ENCODE measurements at places on chromosomes 4 and X.

DNA sequence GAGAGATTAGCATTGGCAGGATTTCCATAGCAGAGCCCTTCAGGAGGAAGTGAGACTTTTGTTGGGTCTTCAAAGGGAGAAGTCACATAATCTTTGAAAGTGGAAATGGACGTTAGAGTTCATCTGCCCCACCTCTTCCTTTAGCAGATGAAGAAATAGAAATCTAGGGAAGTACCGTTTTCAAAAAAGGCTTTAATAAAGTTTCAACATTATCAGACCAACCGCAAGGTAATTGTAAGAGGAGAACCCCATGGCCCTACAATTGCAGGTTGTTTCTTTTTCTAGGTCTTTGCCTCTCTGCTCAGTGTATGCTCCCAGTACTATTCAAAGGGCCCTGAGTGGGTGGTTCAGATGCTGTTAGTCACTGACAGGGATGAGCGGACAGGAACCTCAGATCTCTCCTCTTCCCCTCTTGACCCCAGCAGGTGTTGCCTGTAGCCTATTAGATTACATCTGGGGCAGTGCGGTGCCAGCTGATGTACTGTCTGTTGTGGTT lies 48.6 kb upstream of the AP1S2 start:
- no peak for DNase-seq

GRCh38 chrX:19790829-19791228 lies 96.6 kb downstream of the SH3KBP1 start:
- DNase-seq: no peak

GRCh38 chr4:144208074-144208473 lies 67.6 kb upstream of the GYPA start:
- DNase-seq: no peak

GRCh38 chr4:29540439-29541102 lies 1179.6 kb upstream of the PCDH7 start:
- no peak for DNase-seq

DNA sequence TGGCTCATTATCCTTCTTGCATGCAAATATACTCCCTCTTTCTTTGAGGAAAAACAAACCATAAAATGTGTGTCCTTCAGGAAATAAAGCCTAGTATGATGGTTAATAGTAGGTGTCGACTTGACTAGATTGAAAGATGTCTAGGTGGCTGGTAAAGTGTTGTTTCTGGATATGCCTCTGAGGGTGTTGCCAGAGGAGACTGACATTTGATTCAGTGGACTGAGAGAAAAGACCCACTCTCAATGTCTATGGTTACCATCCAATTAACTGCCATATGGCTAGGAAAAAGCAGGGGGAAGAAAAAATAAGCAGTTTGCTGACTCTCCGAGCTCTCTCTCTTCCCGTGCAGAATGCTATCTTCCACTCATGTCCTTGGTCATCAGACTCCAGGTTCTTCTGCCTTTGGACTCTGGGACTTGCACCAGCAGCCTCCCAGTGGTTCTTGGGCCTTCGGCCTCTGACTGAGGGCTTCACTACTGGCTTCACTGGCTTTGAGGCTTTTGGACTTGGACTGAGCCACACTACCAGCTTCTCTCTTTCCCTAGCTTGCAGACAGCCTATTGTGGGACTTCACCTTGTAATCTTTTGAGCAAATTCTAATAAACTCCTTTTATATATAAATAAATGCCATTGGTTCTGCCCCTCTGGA lies 532.1 kb upstream of the HTR2C start:
- DNase-seq: no peak

- no peak for DNase-seq
These were observed 5.4 kb downstream of the DAPP1 start for GRCh38 chr4:99821918-99822503.

GRCh38 chr4:187108845-187109244 lies 385.2 kb upstream of the FAT1 start:
- no peak for DNase-seq

DNA sequence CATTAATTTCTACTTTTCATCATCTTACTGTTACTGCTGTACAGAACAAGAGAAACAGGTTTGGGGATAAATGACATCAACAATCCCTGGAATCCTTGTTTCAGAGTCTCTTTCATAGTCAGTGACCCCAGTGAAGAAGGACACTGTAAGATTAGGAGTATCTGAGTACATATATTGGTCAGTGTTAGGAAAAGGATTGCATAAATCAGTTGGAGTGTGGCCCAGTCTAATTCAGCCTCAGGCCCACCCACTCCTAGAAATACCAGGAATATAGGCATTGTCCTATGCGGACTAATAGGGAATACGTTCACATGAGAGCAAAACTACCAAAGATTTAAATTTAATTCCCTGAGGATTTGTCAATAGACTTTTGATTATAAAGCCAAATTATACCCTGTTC lies 237.8 kb downstream of the LDB2 start:
- DNase-seq: no peak

DNA sequence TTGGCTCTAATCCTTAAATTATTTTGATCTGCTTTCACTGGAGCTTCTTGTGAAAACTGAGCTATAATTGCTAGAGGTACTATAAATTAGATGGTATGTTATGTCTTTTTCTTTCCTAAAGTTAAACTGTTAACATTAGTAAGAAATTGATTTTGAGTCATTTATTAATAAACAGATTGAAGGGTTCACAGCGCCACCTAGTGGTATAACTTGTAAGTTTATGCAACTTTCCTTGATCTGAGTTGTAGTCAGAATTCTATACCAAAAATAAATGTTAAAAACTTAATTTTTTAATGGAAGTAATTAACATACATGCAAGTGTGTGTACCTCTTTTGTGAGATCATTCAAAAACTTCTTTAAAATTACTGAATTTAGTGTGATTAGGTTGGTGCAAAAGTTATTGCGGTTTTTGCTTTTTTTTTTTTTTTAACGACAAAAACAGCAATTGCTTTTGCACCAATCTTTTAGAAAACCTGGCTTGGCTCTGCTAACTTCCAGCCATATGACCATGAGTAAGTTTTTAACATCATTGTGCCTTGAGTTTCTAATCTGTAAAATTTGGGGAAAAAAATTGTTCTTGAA lies 151.5 kb downstream of the CENPC start:
- no peak for DNase-seq

DNA sequence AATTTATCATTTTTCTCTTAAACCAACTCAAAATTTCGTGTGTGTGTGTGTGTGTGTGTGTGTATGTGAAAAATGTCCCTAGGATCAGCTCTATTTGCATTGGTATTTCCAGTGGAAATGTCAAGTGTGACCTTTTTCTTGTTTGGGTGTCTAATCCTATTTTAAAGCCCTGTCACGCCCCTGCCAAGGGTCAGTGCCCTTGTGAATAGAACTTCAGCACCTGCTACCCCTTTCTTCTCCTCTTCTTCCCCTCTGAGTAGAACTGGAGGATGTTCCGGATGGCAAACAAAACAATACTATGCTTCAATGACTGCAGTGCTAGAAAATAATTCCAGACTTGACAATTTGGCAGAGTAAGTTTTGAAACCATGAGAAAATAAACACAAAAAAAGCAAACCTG lies 67.3 kb downstream of the SPRY1 start:
- no peak for DNase-seq

DNA sequence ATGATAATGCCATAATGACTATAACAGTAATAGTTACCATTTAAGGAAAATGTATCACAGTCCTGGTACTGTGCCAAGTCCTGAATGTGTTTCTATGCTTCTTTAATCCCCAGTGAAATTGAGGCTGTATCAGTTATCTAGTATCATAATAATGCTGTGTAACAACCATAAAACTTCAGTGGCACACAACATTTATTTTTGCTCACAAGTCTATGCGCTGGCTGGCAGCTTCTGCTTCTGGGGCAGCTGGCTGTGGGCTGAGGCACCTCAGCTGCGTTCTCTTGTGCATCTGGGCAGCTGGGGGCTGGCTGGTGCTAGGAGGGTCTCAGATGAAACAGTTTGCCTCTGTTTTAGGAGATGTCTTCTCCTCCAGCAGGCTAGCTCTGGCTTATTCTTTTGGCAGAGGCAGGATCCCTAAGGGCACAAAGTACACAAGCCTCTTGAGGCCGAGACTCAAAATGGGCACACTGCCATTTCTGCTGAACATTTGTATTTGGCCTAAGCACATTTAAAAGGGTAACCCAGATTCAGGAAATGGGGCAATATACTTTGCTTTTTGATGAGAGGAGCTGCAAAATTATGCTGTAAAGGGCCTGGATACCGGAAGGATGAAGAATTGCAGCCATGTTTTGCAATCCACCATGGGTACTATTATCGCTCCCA lies 62.6 kb upstream of the DHX15 start:
- DNase-seq: no peak

DNA sequence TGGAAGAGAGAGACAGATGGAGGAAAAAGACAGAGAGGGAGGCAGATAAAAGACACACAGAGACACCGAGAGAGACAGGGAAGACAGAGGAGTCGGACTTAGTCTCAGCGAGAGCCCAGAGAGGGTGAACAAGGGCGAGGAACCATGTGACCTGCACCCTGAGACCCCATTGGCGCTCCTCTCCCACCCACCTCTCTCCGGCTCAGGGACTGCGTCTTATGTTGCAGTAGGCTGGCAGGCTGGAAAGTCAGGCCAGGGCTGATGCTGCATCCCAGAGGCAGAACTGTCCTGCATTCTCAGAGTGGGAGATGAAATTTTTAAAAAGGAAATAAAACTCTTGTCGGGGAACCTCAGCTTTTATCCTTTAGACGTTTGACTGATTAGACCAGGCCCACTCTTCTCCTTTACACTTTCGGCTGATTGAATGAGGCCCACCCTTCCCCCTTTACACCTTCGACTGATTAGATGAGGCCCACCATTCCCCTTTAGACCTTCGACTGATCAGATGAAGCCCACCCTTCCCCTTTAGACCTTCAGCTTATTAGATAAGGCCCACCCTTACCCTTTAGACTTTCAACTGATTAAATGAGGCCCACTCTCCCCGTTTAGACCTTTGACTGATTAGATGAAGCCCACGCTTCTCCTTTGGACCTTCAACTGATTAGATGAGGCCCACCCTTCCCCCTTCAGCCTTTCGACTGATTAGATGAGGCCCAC lies 29.5 kb upstream of the IL3RA start:
- no peak for DNase-seq

DNA sequence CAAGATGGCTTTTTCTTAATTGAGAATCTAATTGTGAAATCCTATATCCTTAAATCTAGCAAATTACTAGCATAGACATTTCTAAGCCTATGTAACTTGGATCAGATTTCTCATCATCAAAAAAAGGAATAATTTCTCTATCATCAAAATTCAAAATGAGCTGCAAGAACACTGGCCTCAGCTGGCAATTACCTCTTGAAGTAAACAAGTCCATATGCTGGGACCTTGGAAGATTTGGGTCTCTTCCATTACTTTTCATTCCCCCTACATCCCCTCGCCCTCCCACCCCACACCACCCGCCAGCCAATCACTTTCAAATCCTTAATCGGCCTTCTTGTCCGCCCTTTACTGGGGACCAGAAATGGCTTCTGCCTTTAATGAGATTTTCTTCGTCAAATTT lies 23.3 kb upstream of the MBTPS2 start:
- no peak for DNase-seq

DNA sequence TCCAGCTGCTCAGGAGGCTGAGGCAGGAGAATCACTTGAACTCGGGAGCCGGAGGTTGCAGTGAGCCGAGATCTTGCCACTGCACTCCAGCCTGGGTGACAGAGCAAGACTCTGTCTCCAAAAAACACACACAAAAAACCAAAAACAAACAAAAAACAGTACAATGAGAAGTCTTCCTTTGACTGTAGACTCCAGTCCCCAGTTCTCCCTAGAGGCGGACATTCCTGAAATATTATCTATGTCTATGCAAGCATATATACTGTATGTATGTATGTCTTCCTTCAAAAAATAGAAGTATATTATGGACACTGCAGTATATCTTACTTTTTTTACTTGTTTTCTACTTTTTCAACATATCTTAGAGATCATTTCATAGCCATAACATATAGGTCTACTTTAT lies 10.2 kb upstream of the FGF2 start:
- no peak for DNase-seq

GRCh38 chr4:124035364-124036041 lies 638.9 kb downstream of the SPRY1 start:
- DNase-seq: no peak

DNA sequence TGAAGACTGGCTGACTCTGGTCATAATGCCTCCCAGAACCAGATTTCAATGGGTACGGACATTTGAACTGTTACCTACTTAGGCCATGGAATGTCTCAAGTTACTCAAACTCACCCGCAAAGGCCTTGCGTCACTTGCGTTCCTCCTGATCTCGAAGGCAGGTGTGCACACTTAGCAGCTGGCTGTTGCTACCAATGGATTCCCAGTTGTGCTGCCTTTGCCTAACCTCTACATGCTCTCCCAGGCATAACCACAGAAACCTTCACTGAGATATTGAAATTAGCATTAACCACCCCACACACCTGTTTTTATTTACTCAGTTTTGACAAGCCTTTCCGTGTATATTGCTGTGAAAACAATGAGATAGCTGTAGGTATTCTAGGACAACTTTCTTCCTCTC lies 2.8 kb downstream of the ERVMER34-1 start:
- DNase-seq: no peak

GRCh38 chr4:183295711-183296110 lies 24.4 kb downstream of the CLDN22 start:
- no peak for DNase-seq

DNA sequence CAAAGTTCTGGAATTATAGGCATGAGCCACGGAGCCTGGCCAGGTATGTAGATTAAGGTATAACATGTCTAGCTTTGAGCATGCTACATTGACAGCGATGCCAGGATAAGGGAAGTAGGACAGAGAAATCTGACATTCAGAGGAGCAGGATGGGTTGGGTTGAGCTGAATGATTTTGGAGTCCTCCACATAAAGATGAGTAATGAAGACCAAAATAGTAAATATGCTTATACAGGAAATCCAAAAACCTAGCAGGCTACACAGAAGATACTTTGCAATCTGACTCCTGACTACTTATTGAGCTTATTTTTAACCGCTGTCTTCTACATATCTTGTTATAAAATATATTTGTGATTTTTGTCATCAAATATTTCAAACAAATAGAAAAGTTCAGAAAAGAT lies 69.7 kb downstream of the PDGFC start:
- no peak for DNase-seq

DNA sequence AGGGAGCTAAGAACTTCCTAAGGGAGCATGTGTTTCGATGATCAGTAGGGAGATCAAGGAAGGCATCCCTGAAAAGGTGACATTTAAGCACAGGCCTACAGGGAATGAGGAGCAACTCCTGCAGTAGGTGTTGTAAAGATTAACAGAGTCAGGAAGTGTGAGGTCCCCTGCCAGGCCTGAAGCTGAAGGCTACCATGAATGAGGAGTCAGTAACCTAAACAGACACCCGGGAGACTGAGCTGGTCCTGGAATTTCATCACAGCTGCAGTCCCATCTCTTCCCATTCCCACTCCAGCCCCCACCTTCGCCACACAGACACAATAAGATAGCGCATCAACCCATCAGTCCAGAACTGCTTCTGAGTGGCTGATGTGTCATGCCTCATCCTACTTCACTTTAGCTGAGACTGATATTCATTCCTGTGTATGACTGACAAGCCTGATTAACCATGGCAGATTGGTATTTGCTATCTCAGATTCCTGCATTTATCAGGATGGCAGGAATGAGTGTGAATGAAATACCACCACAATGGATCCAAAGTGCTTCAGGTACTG lies 27.0 kb upstream of the EFNB1 start:
- no peak for DNase-seq

Measured in right kidney (tissue), 9 donors.